HCT116 (cell line): ENCODE measurements at places on chromosomes 5 and 9. TPM values are rescaled to one million over a fixed set of nuclear protein-coding genes. Genes with fewer than 3 reads are reported as not detected.

Gene MYORG
- 8.5 TPM for total RNA-seq

DNA sequence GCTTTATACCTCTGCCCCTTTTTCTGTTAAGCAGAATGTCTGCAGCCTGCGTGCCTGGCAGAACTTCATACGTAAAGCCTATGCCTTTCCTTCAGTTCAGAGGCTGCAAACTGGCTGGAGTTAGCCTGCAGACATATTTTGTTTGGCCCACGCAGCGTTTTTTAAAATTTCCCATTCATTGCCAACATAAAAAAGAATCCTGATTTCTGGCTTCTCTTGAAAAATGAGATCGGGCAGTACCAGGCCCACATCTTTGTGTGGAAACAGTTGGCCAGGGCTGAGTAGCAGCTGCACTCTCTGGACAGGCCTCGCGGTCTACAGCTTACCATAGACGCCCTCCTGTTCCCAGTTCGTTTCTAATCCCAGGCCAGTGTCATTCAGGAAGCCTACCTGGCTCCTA, 104.4 kb downstream of the SMARCA2 start:
- no peaks in the 10 kb centered on the region for H3K27me3 ChIP-seq
- H3K4me1 ChIP-seq, result 0 out of 2 replicates have a peak, but pooled peaks cover 3% of the 10 kb centered on the region
- no peak for DNase-seq

DNA sequence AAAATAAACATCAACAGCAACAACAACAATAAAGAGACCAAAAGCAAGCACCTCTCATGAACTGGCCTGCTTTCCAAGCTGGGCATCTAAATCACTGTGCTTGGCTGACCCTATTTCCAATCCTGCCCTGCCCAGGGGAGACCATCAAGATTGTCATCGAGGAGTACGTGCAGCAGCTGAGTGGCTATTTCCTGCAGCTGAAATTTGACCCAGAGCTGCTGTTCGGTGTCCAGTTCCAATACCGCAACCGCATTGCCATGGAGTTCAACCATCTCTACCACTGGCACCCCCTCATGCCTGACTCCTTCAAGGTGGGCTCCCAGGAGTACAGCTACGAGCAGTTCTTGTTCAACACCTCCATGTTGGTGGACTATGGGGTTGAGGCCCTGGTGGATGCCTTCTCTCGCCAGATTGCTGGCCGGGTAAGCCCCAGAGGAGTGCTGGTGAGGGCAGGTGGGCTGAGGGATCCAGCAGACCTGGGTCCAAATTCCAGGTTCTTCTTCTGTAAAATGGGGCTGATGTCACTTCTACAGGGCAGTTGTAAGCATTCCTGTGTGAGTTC, 15.6 kb downstream of the PTGS1 start:
- no peak overlapping the region for H3K4me3 ChIP-seq
- no peak overlapping the region for H3K27ac ChIP-seq
- H3K27me3 ChIP-seq, result no peaks in the 10 kb centered on the region

DNA sequence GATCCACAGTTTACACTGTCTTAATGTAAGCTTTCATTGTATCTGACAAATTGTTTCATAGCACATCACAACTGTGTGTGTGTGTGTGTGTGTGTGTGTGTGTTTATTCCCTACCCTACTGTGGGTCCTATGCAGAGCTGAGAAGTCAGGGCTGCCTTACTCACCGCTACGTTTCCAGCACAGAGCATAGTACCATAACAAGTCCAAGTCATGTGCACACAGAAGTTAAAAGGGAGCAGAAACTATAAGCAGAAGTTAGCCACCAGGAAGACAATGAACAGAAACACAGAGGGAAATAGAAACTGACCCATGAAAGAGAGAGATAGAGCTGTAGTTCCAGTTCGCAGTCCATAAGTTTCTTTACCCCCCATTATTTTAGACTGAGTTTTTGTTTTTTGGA, 38.2 kb upstream of the DMXL1 start:
- no peak overlapping the region for H3K27ac ChIP-seq
- H3K4me3 ChIP-seq, result no peak overlapping the region
- H3K4me1 ChIP-seq, result peaks cover 19% of the 10 kb centered on the region
- no peaks in the 10 kb centered on the region for H3K36me3 ChIP-seq
- H3K27me3 ChIP-seq, result no peaks in the 10 kb centered on the region

- DNase-seq, result peak; percentile 35
- no peak overlapping the region for H3K4me3 ChIP-seq
- H3K36me3 ChIP-seq, result no peaks in the 10 kb centered on the region
- no peaks in the 10 kb centered on the region for H3K27me3 ChIP-seq
These were observed 55.4 kb downstream of the HINT1 start for GRCh38 chr5:131109540-131110255.

DNA sequence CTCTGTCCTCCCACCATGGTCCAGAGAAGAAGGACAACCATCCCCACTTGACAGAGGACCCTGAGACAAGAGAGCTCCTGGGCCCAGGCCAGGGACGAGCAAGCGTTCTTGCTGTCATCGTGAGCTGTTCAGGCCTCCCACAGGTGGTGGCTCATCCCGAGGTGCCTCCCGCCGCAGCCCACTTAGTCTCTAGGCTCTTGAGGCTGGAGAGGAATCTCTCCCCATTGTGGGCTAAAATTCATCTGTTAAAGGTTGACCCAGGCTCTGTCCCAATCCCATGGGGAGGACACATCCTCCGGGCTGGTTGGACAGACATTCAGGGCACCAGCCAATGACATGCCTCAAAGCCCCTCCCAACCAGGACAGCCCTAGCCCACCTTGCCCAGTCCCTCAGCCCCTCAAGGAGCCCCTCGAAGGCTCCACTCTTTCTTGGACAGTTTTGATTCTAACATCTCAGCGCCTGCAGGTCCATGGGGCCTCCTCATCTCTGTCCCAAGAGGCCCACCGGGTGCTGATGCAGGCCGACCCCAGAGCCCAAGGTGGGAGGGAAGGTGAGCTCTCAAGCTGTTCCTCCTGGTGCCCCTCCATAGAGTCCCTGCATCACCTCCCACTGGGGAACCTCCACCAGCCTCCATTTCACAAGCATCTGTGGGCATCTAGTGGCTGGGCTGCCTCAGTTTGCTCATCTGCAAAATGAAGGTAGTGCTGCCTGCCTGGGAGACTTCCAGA, 52.9 kb downstream of the BARX1 start:
- no peak for DNase-seq
- H3K36me3 ChIP-seq, result no peaks in the 10 kb centered on the region
- H3K27me3 ChIP-seq, result no peaks in the 10 kb centered on the region
- H3K27ac ChIP-seq, result no peak overlapping the region
- H3K4me1 ChIP-seq, result no peaks in the 10 kb centered on the region

DNA sequence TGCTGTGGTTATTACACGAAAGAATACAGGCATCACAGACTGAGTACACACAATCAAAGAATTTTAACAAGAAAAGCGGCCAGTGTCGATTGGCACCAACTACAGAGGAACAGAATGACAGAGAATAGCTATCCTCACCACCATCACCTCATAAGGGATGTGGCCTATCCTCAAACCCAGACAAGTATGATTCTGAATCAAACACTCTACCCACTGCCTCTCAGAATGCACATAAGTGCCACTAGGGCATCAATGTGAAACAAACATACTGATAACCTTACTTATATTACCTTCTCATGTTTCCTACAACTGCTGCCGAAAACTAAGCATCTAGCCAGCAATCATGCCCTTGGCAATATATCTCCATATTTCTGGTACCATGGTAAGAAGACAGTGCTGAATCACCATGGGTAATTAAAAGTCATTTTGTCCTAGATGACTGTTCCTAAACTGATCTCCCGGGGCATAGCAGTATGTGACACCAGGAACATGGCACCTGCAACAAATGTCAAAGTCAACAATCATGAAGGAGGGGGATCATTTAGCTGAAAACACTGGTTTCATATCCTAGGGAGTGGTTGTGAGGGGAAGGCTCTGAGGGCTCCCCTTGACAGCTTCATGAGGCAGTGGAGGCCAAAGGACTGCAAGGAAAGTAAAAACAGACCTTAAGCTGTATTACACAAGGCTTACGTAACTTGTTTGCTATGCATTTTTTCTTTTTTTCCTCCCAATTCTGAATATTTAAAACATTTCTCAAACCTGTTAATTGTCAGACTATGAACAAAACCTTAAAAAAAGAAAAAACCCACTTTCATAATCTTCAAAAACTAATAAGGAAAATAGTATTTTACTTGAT, 88.3 kb downstream of the LHFPL2 start:
- no peak overlapping the region for H3K4me3 ChIP-seq
- H3K4me1 ChIP-seq, result no peaks in the 10 kb centered on the region
- no peak overlapping the region for H3K27ac ChIP-seq
- H3K36me3 ChIP-seq, result no peaks in the 10 kb centered on the region
